ENCODE measurements at places on chromosomes 6 and 20. TPM values are rescaled to one million over a fixed set of nuclear protein-coding genes. Genes with fewer than 3 reads are reported as not detected.

Gene NRSN1
- polyA plus RNA-seq = not detected

Gene GPR63
- 0.33 TPM for polyA plus RNA-seq

Gene CD109
- polyA plus RNA-seq = 0.19 TPM

Gene F13A1
- polyA plus RNA-seq = 44.0 TPM

Gene C6orf15
- polyA plus RNA-seq = not detected

Gene KCNG1
- not detected for polyA plus RNA-seq

Gene LRFN2
- not detected for polyA plus RNA-seq

Gene ZNF341
- polyA plus RNA-seq = 3.7 TPM

DNA sequence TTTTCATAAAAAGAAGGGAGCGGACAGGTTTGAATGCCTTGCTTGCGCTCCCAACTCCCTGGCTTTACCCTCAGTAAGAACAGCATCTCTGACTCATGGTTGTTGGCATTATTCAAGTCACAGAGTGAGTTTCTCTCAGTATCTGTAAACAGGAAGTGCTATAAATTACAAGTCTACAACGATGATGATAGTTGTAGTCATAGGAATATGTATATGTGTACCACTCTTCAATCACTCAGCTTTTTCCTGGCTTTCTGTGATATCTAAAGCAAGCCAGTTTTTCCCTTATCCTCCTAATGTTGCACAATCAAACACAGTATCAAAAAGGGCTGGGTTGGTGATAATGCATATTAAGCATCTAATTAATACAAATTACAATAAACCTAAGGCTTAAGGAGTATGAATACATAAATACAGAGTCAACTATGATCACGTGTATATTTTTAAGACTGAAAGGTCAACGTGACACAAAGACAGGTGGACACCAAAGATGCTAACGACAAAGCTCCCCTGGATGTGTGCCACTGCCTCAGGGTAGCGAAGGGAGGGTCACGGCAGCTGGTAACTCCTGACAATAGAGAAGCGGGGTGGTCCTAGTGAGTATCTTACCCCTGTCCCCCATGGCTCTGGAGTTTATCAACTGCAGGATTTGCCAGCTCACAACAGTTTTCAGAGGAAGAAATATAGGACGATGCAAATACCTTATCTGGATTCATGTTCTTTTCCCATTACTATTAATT, 202.8 kb downstream of the BTBD9 start:
- H3K36me3 ChIP-seq = no peaks in the 10 kb centered on the region
- H3K27ac ChIP-seq = no peak overlapping the region
- H3K4me1 ChIP-seq = no peaks in the 10 kb centered on the region

DNA sequence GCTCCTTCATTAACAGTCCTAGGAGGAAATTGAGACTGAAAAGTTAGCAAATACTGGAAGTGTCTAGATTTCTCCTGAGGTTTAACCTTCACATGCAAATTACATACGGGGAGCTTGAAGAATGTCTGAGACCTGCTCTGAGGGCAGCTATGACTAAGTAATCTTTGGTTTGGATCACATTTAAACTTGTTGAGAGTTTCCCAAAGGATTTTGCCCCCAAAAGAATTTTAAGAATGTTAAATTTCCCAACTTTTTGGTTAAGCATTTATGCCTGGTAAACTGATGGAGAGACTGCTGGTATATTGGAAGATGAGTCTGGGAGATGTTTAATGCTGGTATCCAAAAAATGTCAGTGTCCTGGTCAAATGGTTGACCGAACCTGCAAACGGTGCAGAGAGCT, 97.0 kb downstream of the RREB1 start:
- H3K36me3 ChIP-seq = peaks cover 66% of the 10 kb centered on the region
- peak overlapping the region; percentile 54 for H3K27ac ChIP-seq
- peaks cover 27% of the 10 kb centered on the region for H3K4me1 ChIP-seq
- H3K4me3 ChIP-seq = no peak overlapping the region
- H3K27me3 ChIP-seq = no peaks in the 10 kb centered on the region

DNA sequence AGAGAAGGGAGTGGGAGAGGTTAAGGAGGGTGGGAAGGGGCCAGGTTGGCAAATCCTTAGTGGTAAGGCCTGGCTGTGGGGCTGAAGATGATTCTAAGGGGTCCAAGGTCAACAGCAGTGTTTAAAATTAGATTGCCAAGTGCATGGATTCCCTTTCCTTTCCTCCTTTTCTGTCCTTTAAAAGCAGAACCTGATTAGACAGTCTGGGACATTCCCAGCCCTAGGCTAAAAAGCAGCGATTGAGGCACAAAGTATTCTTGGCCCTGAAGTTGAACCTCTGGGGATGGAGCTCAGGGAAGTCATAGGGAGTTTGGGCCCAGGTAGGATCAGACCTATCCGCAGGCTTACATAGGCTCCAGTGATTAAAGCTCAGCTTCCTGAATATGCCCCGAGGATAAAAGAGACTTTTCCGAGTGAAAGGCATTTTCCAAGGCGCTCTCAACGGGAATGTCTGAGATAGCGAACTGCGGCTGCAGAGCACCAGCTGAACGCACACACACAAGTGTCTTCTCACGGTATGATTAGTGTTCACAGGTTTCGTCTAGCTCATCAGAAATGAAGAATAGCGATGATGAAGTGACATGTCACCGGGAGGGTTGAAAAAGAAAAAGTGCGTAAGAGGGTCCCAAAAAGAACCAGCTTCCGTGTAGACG, 787 bp upstream of the CARMIL1 start:
- peak overlapping the region; percentile 87 for H3K27ac ChIP-seq
- peaks cover 31% of the 10 kb centered on the region for H3K4me1 ChIP-seq
- DNase-seq = no peak
- H3K36me3 ChIP-seq = no peaks in the 10 kb centered on the region
- no peaks in the 10 kb centered on the region for H3K27me3 ChIP-seq

- H3K4me1 ChIP-seq = peaks cover 18% of the 10 kb centered on the region
- no peak overlapping the region for H3K4me3 ChIP-seq
- no peak overlapping the region for H3K27ac ChIP-seq
- no peak for DNase-seq
- H3K27me3 ChIP-seq = no peaks in the 10 kb centered on the region
- H3K36me3 ChIP-seq = no peaks in the 10 kb centered on the region
These were observed 5.8 kb upstream of the RRBP1 start for GRCh38 chr20:17687800-17688199.

- no peak for DNase-seq
- no peak overlapping the region for H3K27ac ChIP-seq
- H3K4me3 ChIP-seq = no peak overlapping the region
- H3K27me3 ChIP-seq = no peaks in the 10 kb centered on the region
- peaks cover 6% of the 10 kb centered on the region for H3K4me1 ChIP-seq
These were observed 22.7 kb upstream of the GOPC start for GRCh38 chr6:117624869-117625481.

DNA sequence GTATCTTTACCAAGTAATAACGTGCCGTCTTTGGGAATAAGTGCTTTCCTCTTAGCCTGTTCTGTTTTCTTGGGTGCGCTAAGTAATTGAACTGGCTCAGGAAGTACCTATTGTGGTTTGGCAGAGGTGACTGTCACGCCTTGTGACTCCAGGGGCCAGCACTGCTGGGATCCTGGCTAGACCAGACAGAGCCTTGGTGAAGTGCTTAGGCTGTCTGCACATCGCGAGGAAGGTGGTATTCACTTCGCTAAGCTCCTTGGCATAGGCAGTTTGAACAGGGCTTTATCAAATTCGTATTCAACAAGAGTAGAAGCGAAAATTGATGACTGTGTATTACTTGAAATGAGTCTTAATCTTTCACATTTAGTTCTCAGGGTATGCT, 17.6 kb downstream of the PRDM1 start:
- peak overlapping the region; percentile 41 for H3K27ac ChIP-seq
- DNase-seq = peak; percentile 28
- H3K4me3 ChIP-seq = peak overlapping the region; percentile 28
- peaks cover 30% of the 10 kb centered on the region for H3K36me3 ChIP-seq

GRCh38 chr20:63843778-63844177, 12.7 kb upstream of the ZBTB46 start:
- no peaks in the 10 kb centered on the region for H3K36me3 ChIP-seq
- no peak overlapping the region for H3K27ac ChIP-seq
- peaks cover 29% of the 10 kb centered on the region for H3K4me1 ChIP-seq
- peaks cover 66% of the 10 kb centered on the region for H3K27me3 ChIP-seq

- H3K4me3 ChIP-seq = no peak overlapping the region
- no peak overlapping the region for H3K27ac ChIP-seq
- H3K36me3 ChIP-seq = no peaks in the 10 kb centered on the region
- no peak for DNase-seq
These were observed 1513.7 kb downstream of the GRIK2 start for GRCh38 chr6:102907181-102907580.

- H3K4me3 ChIP-seq = peak overlapping the region; percentile 11
- no peak overlapping the region for H3K27ac ChIP-seq
- H3K4me1 ChIP-seq = peaks cover 8% of the 10 kb centered on the region
- no peak for DNase-seq
- H3K36me3 ChIP-seq = peaks cover 20% of the 10 kb centered on the region
These were observed 172.8 kb upstream of the SNX9 start for GRCh38 chr6:157650261-157650640.

GRCh38 chr6:3878048-3878666, 29.0 kb downstream of the FAM50B start:
- H3K36me3 ChIP-seq = no peaks in the 10 kb centered on the region
- no peaks in the 10 kb centered on the region for H3K27me3 ChIP-seq
- no peak for DNase-seq
- no peak overlapping the region for H3K27ac ChIP-seq

GRCh38 chr6:28907394-28907793, 16.4 kb downstream of the TRIM27 start:
- peaks cover 100% of the 10 kb centered on the region for H3K36me3 ChIP-seq
- H3K27ac ChIP-seq = no peak overlapping the region
- no peak overlapping the region for H3K4me3 ChIP-seq
- H3K4me1 ChIP-seq = no peaks in the 10 kb centered on the region
- no peak for DNase-seq

- no peaks in the 10 kb centered on the region for H3K4me1 ChIP-seq
- no peaks in the 10 kb centered on the region for H3K36me3 ChIP-seq
- DNase-seq = no peak
- H3K27me3 ChIP-seq = no peaks in the 10 kb centered on the region
These were observed 10.5 kb upstream of the KHDRBS2 start for GRCh38 chr6:62296541-62296940.

- H3K4me1 ChIP-seq = no peaks in the 10 kb centered on the region
- peaks cover 13% of the 10 kb centered on the region for H3K36me3 ChIP-seq
- H3K27me3 ChIP-seq = no peaks in the 10 kb centered on the region
- no peak for DNase-seq
These were observed 118.1 kb downstream of the MYB start for GRCh38 chr6:135299256-135299655.

GRCh38 chr6:20790032-20790791, 256.0 kb downstream of the CDKAL1 start:
- DNase-seq = no peak
- peaks cover 10% of the 10 kb centered on the region for H3K4me1 ChIP-seq
- H3K27me3 ChIP-seq = no peaks in the 10 kb centered on the region
- no peaks in the 10 kb centered on the region for H3K36me3 ChIP-seq

GRCh38 chr6:130229645-130230044, 6.9 kb upstream of the SAMD3 start:
- DNase-seq = no peak
- H3K36me3 ChIP-seq = no peaks in the 10 kb centered on the region
- H3K4me1 ChIP-seq = no peaks in the 10 kb centered on the region
- no peaks in the 10 kb centered on the region for H3K27me3 ChIP-seq

- no peak for DNase-seq
- H3K4me1 ChIP-seq = no peaks in the 10 kb centered on the region
- no peak overlapping the region for H3K27ac ChIP-seq
These were observed 29.2 kb downstream of the ERMARD start for GRCh38 chr6:169780571-169781091.

- DNase-seq = no peak
- no peak overlapping the region for H3K4me3 ChIP-seq
- H3K27me3 ChIP-seq = no peaks in the 10 kb centered on the region
These were observed 29.0 kb downstream of the HDGFL1 start for GRCh38 chr6:22598339-22598738.

- no peak overlapping the region for H3K4me3 ChIP-seq
- H3K27me3 ChIP-seq = no peaks in the 10 kb centered on the region
- DNase-seq = peak; percentile 18
- H3K36me3 ChIP-seq = no peaks in the 10 kb centered on the region
- no peaks in the 10 kb centered on the region for H3K4me1 ChIP-seq
These were observed 193.8 kb downstream of the DHX35 start for GRCh38 chr20:39155971-39156370.

DNA sequence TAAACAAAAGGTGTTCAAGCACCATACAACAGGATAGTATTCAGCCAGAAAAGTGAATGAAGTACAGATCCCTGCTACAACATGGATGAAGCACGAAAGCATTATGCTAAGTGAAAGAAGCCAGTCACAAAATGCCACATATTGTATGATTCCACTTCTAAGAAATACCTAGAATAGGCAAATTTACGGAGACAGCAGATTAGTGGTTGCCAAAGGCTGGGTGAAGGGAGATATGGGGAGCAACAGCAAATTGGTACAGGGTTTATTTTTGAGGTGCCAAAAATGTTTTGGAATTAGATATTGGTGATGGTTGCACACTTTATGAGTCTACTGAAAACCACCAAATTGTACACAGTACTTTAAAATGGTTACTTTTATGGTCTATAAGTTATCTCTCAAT, 23.2 kb downstream of the MAP3K5 start:
- H3K27me3 ChIP-seq = no peaks in the 10 kb centered on the region
- no peak for DNase-seq
- H3K27ac ChIP-seq = no peak overlapping the region
- no peaks in the 10 kb centered on the region for H3K36me3 ChIP-seq

DNA sequence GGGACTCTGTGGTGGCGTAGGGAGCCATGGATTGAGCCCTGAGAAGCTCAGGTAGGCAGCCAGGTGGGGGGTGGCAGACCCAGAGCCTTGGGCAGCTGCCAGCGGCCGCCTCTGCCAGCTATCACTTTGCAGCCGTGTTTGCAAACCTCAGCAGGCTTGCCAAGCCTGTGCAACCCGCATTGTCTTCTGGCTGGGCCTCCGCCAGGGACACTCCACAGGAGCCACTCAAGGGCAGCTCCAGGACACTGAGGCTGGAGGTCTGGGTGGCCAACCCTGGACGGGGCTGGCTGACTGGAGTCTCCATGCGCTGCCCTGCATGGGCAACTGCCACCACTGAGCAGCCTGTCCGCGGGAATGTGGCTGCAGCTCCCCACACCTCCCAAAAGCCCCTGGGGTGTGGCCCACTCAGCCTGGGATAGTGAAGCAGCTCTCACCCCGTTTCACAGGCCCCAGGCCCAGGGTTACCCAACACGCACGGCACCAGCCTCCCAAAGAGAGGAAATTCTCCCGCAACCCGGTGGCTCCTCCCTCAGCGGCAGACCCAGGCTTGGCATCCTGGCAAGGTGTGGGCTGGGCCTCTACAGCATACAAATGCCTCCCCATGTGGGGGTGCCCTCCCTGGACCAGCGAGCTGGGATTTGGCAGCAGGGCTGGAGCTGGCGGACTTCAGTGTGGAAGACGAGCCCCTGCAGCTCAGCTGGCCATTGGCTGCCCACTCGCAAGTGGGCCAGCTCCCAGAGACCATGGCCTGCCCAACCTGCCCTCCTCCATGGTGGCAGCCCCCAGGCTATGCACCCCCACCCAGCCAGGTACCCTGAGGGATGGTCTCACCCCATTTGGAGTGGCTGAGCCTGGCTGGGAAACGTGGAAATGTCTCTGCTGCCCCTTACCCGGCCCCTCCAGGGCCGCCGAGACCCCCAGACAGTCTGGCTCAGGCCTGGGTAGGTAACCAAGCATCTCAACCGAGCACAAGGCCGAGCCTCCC, 2.9 kb downstream of the CHRNA4 start:
- no peak for DNase-seq
- peaks cover 48% of the 10 kb centered on the region for H3K27me3 ChIP-seq
- H3K4me3 ChIP-seq = no peak overlapping the region
- H3K4me1 ChIP-seq = peaks cover 22% of the 10 kb centered on the region
- no peaks in the 10 kb centered on the region for H3K36me3 ChIP-seq

GRCh38 chr20:31747640-31748039, 8.6 kb downstream of the TPX2 start:
- no peaks in the 10 kb centered on the region for H3K4me1 ChIP-seq
- DNase-seq = peak; percentile 58
- no peaks in the 10 kb centered on the region for H3K36me3 ChIP-seq
- H3K27ac ChIP-seq = no peak overlapping the region
- no peak overlapping the region for H3K4me3 ChIP-seq

All from stomach (tissue), 19 donors.